Daoy (cell line): ENCODE measurements at places on chromosomes 1 and 21. TPM values are rescaled to one million over a fixed set of nuclear protein-coding genes. Genes with fewer than 3 reads are reported as not detected.

The PDC gene
- not detected in 2 replicates for total RNA-seq

The XKR8 gene
- total RNA-seq = 1.7 and 2.2 TPM in 2 replicates

- no peak for DNase-seq
These were observed 11.4 kb downstream of the KCNJ6 start for GRCh38 chr21:37904856-37905255.

The DR1 gene
- 89.9 and 110 TPM in 2 replicates for total RNA-seq

GRCh38 chr1:114316204-114316603, 162.5 kb upstream of the SYT6 start:
- no peak for DNase-seq

DNA sequence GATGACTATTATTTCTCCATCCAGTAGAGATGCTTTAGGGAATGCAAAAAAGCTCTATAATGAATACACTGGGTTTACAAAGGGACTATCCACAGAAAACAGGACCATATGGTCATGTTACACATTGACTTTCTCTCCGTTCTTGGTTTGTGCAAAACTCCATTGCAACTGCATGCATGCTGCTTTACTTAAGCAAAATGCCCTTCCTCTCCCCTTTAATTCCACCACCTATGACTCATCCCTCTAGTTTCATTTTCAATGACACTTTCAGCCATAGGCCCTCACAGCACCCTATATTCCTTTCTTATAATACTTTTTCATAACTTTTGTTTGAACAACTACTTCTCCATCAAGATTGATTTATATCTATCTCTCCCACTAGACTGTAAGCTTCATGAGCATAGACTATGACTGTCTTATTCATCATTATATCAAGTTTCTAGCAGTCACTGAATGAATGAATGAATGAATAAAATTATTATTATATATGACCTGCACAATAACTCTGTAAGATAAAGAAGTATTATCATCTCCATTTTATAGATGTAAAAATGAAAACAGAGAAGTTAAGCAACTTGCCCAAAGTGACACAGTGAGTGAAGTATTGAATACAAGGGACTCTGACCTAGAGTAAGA, 248.9 kb downstream of the PLPP3 start:
- DNase-seq = peak; percentile 62

The NR1I3 gene
- not detected in 2 replicates for total RNA-seq

DNA sequence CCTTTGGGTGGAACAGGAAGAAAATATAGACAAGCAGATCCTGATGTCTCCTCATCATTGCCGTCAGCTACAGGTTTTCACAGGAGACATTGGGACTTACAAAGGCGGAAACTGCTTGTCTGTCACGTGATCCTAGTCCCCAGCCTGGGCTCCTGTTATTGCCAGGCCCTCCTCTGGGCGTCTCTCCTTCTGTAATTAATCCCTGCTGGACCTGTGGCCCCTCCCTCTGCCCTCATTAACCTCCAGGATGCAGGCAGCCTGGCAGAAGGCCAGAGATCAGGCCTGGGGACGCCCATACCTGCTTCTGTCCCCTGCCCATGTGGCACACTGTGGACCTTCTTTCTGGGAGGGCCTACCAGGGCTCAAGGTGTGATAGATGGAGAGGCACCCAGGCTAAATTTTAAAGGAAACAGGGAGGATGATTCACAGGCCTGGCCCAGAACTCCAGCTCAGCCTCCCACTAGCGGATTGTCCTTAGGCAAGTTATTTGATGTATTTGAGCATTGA, 2.4 kb downstream of the S100A5 start:
- peak; percentile 56 for DNase-seq

The GNL2 gene
- 140 and 144 TPM in 2 replicates for total RNA-seq

DNA sequence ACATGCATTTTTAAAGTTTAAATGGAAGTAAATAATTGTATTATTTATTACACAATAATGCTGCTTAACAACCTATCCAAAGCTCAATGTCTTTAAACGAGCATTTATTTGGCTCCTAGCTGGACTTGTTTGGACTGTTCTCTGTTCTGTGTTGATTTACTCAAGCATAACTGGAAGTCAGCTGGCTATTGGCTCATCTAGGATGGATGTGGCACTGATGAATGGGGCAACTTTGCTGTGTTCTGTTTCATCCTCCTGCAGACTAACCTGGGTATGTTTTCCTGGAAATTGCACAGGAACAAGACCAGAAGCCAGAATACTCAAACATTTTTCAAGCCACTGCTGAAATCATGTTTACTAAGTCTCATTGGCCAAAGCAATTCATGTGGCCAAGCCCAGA, 70.8 kb upstream of the HSD17B7 start:
- no peak for DNase-seq

DNA sequence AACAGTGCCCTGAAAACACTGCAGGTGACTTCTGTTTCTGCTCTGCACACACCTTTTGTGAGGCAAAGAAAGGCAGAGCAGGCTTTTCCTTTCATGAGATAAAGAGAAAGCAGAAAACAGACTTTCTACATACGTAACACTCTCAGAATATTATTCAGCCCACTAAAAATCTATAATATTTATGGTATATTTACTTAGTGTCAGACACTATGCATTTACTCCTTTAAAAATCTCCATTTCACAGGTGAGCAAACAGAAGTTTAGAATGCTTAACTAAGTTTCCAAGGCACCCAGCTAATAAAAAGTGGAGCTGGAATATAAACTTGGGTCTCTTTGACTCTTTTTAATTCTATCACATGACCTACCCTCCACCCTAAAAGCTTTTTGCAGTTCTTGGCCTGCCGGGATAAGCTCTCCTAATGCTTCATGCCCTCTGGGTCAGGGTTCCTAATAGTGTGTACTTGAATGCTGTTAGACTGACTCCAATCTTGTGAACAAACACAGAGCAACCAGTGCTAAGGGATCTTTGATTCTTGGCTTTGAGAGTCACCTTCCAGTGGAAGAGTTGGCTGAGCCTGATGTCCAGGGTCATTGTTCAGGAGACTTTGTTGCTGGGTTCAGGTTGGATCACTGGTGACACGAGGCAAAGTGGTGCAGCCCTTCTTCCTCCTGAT, 27.2 kb downstream of the PROK1 start:
- no peak for DNase-seq

The RGS16 gene
- 0.91 and 1.6 TPM in 2 replicates for total RNA-seq

- no peak for DNase-seq
These were observed 22.7 kb downstream of the SLC2A1 start for GRCh38 chr1:42935971-42936308.

DNA sequence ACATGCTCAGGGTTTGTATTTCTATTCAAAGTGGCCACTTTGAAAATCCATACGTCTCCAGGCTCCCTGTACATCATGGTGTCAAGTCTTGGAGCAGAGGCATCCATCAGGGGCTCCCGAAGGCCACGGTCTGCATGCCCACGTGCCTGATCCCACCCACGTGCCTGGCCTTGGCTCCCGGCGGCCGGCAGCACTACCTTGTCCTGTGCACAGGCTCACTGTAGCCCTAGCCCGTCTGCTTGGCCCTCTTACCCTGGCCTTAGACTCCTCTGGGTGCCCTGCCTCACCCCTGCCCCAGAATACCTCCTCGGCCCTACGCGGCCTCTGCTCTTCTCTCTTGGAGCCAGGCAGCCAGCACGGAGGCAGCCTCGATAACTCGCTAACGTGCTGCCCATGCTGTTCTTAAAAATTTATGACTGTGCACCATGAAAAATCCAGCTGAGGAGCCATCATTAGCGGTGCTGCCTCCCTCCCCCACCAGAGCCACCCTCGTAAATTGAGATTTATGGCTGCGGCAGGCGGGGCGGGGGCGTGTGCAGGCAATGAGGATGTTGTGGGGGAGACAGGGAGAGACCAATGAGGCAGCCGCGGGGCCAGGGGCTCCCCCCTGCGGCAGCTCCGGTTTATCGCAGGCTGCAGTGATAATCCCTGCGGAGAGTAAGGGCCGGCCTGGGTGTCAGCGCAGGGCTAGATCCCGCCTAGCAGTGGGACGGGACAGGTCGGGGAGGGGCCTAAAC, 24.6 kb downstream of the DMAP1 start:
- DNase-seq = no peak

The NCAM2 gene
- total RNA-seq = 2.6 TPM in 1 of 2 replicates, not detected in the other

- DNase-seq = no peak
These were observed 218.9 kb downstream of the LHX8 start for GRCh38 chr1:75353051-75353450.

The ACOT7 gene
- total RNA-seq = 41.9 and 45.1 TPM in 2 replicates

- no peak for DNase-seq
These were observed 3.5 kb upstream of the AADACL4 start for GRCh38 chr1:12640237-12640957.
